ENCODE measurements at places on chromosomes 3 and 15. TPM values are rescaled to one million over a fixed set of nuclear protein-coding genes. Genes with fewer than 3 reads are reported as not detected.

Gene CDCP1
- 28.7 TPM for total RNA-seq

Gene CD86
- 29.5 TPM for total RNA-seq

Gene QARS1
- 198 TPM for total RNA-seq

Gene NAA80
- total RNA-seq: 9.3 TPM

Gene LRRK1
- 24.3 TPM for total RNA-seq

Gene FRG2C
- not detected for total RNA-seq

Gene DYNC1LI1
- 35.6 TPM for total RNA-seq

Gene CIB2
- total RNA-seq: 2.2 TPM

Gene ASB14
- total RNA-seq: 0.50 TPM

Gene HYAL2
- 155 TPM for total RNA-seq

Gene EFCAB12
- 4.8 TPM for total RNA-seq

Gene INSYN1
- total RNA-seq: 3.8 TPM

Gene CLEC3B
- 217 TPM for total RNA-seq

Gene THBS1
- 226 TPM for total RNA-seq

Gene NR2F2
- 50.6 TPM for total RNA-seq

Gene RARRES1
- 65.8 TPM for total RNA-seq

Gene MOBP
- 0.18 TPM for total RNA-seq

Gene LOXL1
- 7.6 TPM for total RNA-seq

Gene ATP2B2
- 0.09 TPM for total RNA-seq

Gene CHRNA5
- total RNA-seq: 2.6 TPM

Gene GRK7
- total RNA-seq: not detected

Gene CASR
- not detected for total RNA-seq

Gene CFAP100
- 21.5 TPM for total RNA-seq

Gene POPDC2
- total RNA-seq: 1.5 TPM

Gene AQP9
- 60.3 TPM for total RNA-seq

Gene FBXO40
- total RNA-seq: 0.09 TPM

Gene SLC15A2
- total RNA-seq: 63.6 TPM

Gene MEIS2
- total RNA-seq: 20.7 TPM

Gene IL17RE
- total RNA-seq: 21.5 TPM

Gene IFRD2
- 66.9 TPM for total RNA-seq

Gene DCLK3
- 0.12 TPM for total RNA-seq

Gene LTF
- 53.5 TPM for total RNA-seq

Gene PIK3R4
- 26.3 TPM for total RNA-seq

Gene CAPN3
- total RNA-seq: 47.2 TPM

Gene CEMIP
- 7.3 TPM for total RNA-seq

Gene BLM
- 2.0 TPM for total RNA-seq

Gene TWF2
- 62.2 TPM for total RNA-seq

Gene EPB42
- not detected for total RNA-seq

Gene BNC1
- total RNA-seq: 0.21 TPM

Gene PEX5L
- not detected for total RNA-seq

Gene PLA2G4B
- 13.8 TPM for total RNA-seq

Gene ZPLD1
- total RNA-seq: not detected

Gene ROBO1
- 14.8 TPM for total RNA-seq

Gene A4GNT
- 0.41 TPM for total RNA-seq

Gene SENP2
- 36.5 TPM for total RNA-seq

Gene IQCF5
- total RNA-seq: not detected

Gene ROPN1B
- 0.50 TPM for total RNA-seq

Gene KLF13
- total RNA-seq: 178 TPM

Gene ARGFX
- not detected for total RNA-seq

Gene HIGD2B
- not detected for total RNA-seq
